Non-pigmented ciliary epithelial cell (primary cell): ENCODE measurements at places on chromosomes 6 and 20.

DNA sequence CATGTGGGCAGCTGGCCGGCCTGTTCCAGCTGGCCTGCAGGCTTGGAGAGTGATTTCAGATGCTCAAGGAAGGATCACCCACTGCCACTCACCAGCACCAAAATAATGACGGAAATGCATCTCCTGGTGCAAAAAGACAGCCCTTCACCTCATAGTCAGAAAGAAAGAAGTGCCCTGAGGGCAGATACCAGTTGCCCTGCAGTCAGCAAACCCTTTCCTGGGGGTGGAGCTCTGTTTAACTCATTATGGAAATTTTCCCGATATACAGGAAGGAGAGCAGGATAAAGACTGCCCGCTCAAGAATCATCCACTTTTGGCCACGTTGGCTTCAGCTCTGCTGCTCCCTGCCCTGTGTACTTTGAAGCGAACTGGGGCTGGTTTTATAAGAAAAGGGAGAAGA, 127.9 kb downstream of the GRM4 start:
- DNase-seq, result no peak

DNA sequence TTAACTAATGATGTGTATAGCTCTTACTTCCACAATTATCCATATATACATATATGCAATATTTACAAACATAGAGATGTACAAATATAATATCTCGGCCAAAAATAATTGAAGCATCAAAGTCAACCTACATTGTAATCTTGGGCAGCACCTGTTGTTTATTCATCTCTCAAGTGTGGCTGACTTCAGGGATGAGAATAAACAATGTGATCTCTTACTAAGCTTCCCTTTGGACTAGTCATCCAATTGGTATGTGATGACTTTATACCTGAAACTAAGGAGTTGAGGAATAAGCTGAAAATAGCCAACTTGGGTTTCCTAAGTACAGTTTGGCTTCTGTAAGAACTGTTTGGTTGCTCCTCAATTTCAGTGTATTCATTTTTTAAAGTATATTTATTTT, 256.6 kb downstream of the KHDC1L start:
- DNase-seq, result no peak

GRCh38 chr6:29958046-29958445, 15.7 kb downstream of the HLA-A start:
- DNase-seq, result no peak

- no peak for DNase-seq
Measured at GRCh38 chr6:75291331-75291730, 6.7 kb upstream of the TMEM30A start.

DNA sequence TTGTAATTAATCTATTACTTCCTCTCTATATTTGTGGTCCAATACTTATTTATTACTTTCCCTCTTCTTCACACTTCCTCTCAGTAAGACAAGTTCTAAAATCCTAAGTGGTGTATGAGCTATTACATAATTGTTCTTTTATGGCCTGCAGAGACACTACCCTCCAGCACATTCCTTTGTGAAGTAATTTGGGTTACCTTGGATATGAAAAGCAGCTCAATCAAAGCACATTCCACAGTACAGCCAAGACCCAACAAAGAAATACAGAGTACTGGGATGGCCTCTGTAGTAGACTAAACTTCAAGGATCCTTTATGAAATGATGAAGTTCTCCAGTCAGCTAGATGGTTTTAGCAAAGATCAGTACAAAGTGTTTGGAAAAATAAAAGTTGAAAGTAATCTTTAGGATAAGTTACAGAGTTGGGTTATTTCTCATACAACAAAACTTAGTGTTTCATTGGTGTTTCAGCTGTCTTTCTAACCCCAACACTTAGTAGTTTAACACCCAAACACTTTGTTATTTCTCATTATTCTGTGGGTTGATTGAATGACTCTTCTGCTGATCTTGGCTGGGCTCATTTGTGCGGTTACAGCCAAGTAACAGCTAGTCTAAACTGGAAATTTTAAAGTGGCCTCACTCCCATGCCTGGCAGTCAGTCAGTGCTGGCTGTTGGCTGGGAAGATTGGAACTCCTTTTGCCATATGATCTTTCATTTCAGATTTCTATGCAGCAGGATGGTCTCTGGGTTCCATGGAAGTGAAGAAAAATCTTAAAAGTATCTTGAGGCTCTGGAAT, 161.5 kb upstream of the POU3F2 start:
- DNase-seq, result no peak

- no peak for DNase-seq
Measured at GRCh38 chr6:38047562-38047961, 228.0 kb downstream of the ZFAND3 start.

- no peak for DNase-seq
Measured at GRCh38 chr6:6689400-6690143, 101.1 kb downstream of the LY86 start.

DNA sequence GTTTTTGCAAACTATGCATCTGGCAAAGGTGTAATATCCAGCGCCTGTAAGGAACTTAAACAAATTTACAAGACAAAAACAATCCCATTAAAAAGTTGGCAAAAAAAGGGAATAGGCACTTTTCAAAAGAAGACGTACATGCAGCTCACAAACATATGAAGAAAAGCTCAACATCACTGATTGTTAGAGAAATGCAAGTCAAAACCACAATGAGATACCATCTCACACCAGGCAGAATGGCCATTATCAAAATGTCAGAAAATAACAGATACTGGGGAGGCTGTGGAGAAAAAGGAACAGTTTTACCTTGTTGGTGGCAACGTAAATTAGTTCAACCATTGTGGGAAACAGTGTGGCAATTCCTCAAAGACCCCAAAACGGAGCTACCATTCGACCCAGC, 54.2 kb downstream of the TSBP1 start:
- DNase-seq, result no peak

DNA sequence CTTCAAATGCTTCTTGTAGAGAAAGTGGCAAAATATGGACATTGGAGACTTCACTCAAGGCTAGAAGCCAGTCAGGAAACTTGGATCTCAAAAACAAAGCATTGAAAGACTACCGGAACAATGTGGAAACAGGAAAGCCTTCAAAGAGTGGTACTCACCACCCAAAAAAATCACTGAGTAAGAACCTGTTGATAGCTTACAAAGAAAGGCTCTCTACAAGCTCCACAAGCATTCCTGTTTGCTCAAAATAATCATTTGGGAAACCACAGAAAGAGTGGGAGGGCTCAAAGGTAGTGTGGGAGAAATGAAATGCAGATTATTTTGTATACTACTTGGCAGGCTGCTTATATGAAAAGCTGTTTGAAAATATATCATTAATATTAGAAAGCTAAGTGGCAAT, 9.5 kb upstream of the DST start:
- DNase-seq, result peak; percentile 14

GRCh38 chr20:51961964-51962761, 159.8 kb upstream of the SALL4 start:
- no peak for DNase-seq

DNA sequence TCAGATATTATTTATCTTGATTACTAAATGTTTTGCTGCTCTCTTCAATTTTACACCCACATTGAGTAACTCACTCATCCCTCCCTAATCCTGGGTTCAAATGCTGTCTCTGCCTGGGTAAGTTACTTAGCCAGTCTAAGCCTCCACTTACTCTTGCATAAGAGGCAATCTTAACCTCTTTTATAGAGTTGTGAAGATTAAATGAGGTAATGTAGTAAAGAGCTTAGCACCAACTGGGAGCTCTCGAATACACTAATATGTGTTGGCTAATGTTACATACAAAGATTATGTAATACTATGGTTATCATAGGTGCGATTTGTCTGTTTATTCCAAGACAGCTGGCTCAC, 134.4 kb upstream of the STMND1 start:
- no peak for DNase-seq

- no peak for DNase-seq
Measured at GRCh38 chr20:1946762-1947534, 46.9 kb downstream of the PDYN start.

GRCh38 chr6:79463621-79464050, 73.6 kb downstream of the LCA5 start:
- no peak for DNase-seq

- no peak for DNase-seq
Measured at GRCh38 chr6:70409216-70409615, 4.1 kb upstream of the FAM135A start.

- DNase-seq, result peak; percentile 79
Measured at GRCh38 chr6:53302678-53303360, 45.9 kb downstream of the ELOVL5 start.

DNA sequence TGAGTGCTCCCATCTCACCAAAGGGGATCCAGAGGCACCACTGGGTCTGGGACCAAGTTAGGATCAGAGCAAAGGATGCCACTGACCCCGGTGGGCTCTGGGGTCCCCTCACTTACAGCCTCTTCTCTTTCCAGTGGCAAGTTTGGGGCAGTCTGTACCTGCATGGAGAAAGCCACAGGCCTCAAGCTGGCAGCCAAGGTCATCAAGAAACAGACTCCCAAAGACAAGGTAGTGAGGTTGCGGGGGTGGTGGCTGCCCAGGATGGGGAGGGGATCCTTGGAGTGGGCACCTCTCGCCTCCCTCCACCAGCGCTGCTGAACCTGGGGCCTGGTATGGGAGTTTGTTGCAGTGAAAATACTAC, 4.9 kb downstream of the MYLK2 start:
- no peak for DNase-seq

- DNase-seq, result no peak
Measured at GRCh38 chr6:40328386-40328985, 258.7 kb downstream of the LRFN2 start.

- no peak for DNase-seq
Measured at GRCh38 chr20:44714102-44714700, 968 bp upstream of the CCN5 start.

GRCh38 chr6:134420614-134421181, 102.8 kb upstream of the SGK1 start:
- peak; percentile 83 for DNase-seq

- DNase-seq, result no peak
Measured at GRCh38 chr6:86558318-86558717, 379.0 kb upstream of the HTR1E start.

DNA sequence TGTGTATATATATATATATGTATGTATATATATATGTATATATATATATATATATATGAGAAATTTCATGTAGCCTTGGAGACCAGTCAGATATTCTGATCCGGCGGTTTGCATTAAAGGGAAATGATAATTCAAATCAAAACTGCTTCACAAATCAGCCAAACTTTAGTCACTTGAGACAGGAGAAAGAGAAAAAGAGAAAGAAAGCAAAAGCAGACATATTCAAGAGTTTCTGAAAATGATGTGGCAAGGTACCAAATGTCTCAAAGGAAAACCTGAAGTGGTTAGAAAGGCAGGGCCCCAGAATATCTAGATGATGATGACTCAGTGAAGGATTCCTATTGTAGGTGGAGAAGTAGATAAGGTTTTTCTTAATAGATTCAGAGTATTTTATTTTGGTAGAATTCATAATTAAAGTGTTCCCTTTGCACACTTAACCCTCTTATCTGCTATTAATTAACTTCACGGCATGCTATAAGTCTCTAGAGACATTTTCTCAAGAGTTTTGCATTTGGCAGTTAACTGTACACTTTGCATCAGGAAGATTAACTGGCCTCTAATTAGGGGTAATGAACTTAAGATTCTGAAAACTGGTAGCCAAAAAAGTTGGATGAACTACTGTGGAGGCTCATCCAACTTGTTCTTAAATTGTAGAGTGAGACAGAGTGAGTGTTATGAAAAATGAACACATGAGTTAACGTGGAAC, 50.1 kb upstream of the ASF1A start:
- peak; percentile 10 for DNase-seq

DNA sequence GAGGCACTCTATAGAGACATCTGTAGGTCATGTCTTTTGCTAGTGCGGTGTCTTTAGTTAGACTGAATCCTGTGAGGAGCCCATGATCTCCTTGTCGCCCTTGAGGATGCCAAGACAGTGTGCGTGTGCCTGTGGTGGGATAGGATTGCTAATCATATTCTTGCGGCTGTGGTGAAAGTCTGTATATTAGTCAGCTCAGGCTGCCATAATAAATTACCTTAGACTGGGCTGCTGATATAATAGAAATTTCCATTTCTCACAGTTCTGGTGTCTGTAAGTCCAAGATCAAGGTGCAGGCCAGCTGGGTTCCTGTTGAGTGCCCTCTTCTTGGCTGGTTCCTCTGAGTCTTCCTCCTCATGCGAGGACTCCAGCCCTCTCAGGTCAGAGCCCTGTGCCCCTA, 141.2 kb downstream of the JARID2 start:
- no peak for DNase-seq

GRCh38 chr6:52284131-52284459, 447 bp downstream of the MCM3 start:
- DNase-seq, result no peak

DNA sequence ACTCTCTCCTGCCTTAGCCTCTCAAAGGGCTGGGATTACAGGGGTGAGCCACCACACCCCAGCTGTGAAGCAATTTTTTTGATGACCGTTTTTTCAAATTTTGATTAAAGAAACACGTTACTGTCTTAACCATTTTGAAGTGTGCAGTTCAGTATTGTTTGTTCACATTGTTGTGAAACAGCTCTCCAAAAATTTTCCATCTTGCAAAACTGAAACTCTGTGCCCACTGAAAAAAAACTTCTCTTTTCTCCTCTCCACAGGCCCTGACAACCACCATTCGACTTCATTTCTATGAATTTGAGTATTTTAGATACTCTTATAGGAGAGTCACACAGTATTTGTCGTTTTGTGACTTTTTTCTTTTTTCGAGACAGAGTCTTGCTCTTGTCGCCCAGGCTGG, 53.9 kb downstream of the ECT2L start:
- DNase-seq, result no peak

DNA sequence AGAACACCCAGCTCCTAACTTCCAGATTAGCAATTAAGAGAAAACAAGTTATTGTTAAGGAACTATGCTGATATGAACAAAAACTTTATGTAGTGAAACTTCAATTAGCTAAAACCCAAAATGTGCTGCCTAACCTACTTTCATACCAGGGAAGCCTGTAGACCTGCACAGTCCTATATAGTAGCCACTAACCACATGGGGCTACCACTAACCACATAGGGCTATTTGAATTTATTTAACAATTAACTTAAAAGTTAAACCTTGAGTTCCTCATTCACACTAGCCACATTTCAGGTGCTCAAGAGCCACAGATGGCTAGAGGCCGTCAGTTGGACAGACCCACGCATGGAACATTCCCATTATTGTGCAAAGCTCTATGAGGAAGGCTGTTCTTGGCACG, 72.4 kb upstream of the LAMP5 start:
- DNase-seq, result no peak

DNA sequence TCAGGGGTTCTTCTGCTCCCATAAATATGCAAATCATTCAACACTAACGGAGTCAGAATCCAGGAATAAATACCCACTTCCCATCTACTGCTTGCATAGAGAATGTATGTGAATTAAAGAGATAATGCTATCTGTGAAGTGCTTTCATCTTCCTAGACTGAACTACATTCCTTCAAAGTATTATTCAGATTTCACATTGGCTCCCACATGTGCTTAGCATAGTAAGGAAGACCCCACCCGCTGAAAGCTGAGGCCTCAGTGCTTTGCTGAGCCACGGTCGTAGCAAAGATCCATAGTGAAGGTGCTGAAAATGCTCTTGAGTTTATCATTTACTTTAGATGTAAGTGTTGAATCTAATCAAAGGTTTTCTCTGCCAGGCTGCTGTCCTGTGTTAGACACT, 97.0 kb upstream of the SPACA1 start:
- no peak for DNase-seq

- no peak for DNase-seq
Measured at GRCh38 chr20:25468126-25469075, 60.9 kb downstream of the GINS1 start.
